Skeletal muscle cell (primary cell): ENCODE measurements at places on chromosomes 7 and 10.
A peak's percentile ranks its signal among the peaks of the same experiment; 100 is the strongest.

DNA sequence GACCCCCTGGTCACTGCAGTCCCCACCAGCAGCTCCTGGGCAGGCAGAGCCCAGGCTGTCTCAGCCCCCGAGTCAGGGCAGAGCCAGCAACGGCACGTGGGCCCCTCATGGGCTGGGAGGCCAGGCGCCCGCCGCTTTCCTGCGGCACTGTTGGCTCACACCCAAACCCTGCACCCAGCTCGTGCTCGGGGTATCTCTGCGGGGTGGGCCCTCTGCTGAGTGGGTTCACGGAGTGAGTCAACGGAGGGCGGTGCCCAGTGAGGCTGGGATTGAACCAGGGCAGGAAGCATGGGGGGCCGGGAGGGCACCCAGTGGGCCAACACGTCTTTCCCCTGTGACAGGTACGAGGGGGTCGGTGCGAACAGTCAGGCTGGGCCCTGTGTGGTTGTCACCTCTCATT, 28.9 kb downstream of the ADAP1 start:
- DNase-seq, result no peak

DNA sequence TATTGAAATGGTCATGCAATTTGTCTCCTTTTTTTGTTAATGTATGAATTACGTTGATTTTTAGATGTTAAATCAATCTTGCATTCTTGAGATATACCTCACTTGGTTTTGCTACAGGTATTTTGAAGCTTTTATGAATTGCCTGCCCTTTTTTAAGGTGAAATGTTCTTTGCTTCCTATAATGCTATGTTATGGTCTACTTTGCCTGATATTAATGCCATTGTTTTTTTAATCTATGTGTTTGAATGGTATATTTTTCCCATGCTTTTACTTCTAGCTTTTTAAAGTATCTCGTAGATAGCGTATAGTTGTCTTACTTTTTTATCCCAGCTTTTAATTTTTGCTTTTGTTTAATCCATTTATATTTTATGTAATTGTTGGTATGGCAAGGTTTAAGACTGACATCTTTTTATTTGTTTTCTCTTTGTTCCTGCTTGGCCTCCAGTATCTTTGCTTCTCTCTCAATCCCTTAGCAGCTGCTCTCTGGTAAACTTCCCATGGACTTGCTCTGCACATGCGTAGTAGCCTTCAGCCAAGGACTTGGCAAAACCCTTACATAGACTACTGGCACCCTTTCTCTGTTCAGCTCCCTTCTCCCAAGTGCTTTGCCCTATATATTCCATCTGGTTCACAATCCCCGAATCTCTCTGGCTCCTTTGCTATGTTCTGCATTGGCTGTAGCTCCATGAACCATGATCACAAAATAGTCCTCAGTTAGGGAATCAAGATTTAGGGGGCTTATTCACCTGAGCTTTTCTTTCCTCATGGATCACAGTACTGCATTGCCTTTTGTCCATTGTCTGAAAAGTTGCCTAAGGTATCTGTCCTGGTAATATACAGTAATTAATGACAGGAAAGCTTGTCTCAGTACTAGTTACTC, 8.4 kb downstream of the TRIM24 start:
- no peak for DNase-seq

GRCh38 chr7:18408461-18408860, 87.1 kb upstream of the HDAC9 start:
- DNase-seq, result peak; percentile 80

DNA sequence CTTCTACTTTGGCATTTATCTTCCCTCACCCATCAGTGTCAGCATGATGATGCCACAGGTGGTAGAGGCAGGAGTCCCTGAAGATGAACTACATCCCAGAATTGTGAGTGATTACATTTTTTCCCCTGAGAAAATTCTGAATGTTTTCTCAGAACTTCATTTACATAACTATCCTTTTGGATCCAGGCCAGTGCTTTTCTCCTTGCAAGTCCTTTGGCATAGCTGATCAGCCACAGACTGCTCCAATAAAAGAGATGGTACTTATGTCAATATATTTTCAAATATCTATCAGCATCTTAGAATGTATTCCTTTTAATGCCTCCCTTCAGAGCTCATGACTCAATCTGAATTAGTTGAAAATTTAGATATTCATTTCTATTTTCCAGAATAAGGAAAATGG, 135.5 kb downstream of the IQUB start:
- DNase-seq, result no peak

- DNase-seq, result no peak
These were observed 137.7 kb upstream of the PFKP start for GRCh38 chr10:2929480-2930258.

- DNase-seq, result no peak
These were observed 137.9 kb downstream of the KLF6 start for GRCh38 chr10:3647074-3647473.

DNA sequence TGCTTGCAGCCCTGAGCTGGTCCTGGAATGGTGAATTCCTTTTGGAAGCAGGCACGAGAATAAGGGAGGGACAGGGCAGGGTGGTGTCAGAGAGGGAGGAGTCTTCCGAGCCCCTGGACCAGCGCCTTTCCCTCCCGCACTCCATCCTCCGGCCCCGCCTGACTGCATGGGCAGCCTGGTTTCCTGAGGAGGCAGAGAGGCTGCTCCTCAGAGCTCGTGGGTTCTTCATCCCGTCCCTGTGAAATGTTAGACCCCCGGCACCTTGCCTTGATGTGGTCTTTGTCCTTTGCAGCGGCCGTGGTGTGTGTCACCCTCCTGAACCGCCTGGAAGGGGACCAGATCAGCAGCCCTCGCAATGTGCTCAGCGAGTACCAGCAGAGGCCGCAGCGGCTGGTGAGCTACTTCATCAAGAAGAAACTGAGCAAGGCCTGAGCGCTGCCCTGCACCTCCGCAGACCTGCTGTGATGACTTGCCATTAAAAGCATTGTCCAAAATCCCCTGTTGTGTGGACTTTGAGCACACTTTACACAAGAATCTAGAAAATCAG, 18.9 kb downstream of the UPP1 start:
- DNase-seq, result no peak

- no peak for DNase-seq
These were observed 121.2 kb downstream of the FAM107B start for GRCh38 chr10:14653271-14654161.

DNA sequence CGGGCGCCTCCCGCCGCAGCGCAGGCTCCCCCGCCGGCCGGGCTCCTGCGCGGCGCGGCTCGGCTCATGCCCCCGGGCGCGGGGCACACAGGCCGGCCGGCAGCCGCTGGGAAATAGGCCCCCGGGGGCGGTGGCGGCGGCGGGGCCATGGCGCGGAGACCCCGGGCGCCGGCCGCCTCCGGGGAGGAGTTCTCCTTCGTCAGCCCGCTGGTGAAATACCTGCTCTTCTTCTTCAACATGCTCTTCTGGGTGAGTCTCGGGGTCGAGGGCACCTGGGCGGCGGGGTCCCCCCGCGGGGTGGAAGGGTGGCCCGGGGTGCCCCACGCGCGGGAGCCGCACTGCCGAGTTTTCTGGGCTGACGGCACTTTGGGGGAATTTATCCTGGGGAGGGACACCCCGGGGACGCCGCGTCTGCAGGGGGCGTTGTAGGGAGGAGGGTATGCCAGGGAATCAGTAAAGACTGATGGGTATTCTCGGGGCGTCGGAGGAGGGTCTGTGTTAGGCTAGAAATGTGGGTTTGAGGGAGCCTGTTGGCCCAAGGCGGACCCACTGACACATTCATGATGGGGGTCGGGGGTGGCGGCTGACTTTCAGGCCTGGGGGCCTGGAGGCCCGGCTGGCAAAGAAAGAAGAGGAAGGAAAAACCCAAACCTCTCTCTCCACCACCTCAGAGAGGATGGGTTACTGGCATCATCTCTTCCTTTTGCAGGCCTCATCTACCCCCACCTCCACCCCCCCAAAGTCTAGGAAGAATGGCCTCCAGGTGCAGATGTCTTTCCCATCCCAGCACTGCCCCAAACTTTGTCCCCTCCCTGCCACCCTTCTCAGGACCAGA, 544 bp downstream of the TSPAN33 start:
- DNase-seq, result no peak

- peak; percentile 72 for DNase-seq
These were observed 170.9 kb downstream of the CDK14 start for GRCh38 chr7:90766814-90767564.
